Renal cortex interstitium (tissue), 15 donors: ENCODE measurements at places on chromosomes 11 and 22.

- DNase-seq, result no peak
These were observed 82.4 kb downstream of the AASDHPPT start for GRCh38 chr11:106159836-106160235.

GRCh38 chr11:61926235-61926634 lies 8.9 kb upstream of the RAB3IL1 start:
- DNase-seq, result no peak

GRCh38 chr11:93907901-93908300 lies 57.5 kb upstream of the VSTM5 start:
- DNase-seq, result no peak

DNA sequence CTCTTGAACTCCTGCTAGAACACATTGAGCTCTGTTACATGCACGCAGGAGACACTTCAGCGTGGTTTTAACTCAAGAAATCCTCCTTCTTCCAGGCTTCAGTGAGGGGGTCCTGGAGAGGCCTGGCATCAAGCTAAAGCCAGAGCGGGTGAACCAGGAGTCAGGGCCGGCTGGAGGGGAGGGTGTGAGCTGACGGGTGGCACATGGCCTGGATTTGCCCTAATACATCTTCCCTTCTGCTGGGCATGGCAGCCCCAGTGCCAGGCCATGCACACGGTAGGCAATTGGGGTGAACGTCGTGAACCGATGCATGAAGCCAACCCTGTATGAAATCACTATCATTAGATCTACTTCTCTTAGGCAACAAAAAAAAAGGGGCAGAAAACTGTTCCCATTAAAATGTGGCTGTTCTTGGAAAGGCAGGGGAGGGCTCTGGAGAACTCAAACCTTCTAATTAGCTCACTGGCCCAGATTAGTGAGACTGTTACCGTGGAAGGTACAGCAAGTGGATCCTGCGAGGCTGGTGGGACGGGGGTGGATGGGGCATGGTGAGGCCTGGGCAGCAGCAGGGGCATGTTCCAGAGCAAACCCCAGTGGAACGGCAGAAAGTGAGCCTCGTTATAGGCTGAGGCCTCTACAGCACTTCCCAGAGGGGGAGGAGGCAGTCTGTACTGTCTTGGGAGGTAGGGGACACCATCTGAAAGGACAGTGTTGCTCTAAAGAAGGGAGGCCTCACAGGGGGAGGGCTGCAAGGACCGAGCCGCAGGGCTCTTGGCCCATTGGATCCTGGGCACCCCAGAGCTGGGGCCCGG lies 10.6 kb downstream of the IFT27 start:
- no peak for DNase-seq

DNA sequence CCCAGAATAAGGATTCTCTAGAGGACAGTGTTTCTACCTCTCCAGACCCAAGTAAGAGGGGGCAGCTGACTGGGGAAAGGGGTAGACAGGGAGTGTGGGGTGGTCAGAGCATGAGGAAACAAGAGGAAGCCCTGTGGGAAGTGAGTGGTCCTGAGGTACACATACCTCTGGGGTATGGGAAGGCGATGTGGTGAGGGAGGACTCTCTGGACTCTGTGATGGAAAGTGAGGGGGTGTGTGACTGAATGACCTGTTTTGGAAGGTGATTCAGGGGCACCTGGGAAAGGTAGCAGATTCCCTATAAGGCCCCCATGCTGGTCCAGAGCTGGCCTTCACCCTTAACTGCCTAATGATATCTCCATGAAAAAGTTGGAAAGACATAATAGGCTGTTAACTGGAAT lies 80.1 kb downstream of the DEPDC5 start:
- DNase-seq, result no peak

- DNase-seq, result no peak
These were observed 78.6 kb downstream of the PARVA start for GRCh38 chr11:12455938-12456337.

- DNase-seq, result no peak
These were observed 10.1 kb downstream of the ACO2 start for GRCh38 chr22:41478891-41479521.

- no peak for DNase-seq
These were observed 2.7 kb downstream of the OR51T1 start for GRCh38 chr11:4884361-4884760.

- DNase-seq, result peak; percentile 89
These were observed 10.2 kb downstream of the YPEL4 start for GRCh38 chr11:57639321-57640067.

DNA sequence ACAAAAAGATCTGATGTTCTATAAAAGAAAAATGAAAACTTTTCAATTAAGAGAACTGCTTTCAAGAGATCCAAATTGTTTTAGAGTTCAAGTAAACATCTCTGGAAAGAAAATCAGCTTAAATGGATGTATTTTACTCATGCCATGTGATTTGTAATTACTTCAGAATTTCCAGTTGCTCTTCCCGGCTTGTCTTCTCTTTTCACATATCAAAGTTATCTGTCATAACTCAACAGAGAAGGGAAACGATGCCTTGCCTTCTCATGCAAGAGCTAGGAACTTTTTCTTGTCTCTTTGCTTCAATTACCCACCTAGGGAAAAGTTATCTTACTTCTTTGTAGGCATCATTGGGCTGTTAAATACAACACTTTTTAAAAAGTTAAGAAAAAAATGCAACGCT lies 255.2 kb upstream of the POU2AF2 start:
- no peak for DNase-seq

GRCh38 chr11:114259551-114259983 lies 36.6 kb upstream of the NNMT start:
- DNase-seq, result no peak

- DNase-seq, result no peak
These were observed 5.8 kb upstream of the PAMR1 start for GRCh38 chr11:35531246-35531645.

DNA sequence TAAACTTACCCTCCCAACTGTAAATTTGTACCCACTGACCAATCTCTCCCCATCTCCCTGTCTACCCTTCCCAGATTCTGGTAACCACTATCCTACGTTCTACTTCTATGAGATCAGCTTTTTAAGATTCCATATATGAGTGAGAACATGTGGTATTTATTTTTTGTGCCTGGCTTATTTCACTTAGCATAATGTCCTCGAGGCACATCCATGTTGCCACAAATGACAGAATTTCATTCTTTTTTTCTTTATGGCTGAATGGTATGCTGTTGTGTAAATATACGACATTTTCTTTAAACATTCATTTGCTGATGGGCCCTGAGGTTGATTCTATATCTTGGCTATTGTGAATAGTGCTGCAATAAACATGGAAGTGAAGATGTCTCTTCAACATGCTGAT lies 74.7 kb upstream of the RRM1 start:
- no peak for DNase-seq

DNA sequence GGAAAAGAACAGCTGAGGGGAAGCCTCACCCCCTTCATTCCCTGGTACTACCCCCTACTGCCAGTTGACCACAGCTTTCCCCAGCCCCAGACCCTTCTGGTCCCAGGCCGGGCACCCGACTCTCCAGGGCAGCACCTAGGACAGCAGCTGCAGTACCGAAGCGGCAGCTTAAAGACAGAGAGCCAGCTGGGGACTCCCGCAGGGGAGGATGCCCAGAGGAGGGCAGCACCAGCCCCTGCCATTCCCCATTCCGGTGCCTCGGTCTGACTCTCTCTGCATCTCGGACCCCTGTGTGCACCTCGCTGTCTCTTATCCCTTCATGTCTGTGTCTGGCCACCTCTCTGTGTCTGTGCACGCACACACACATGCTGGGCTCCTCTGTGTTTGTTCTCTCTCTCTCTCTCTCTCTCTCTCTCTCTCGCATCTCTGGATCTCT lies 9.4 kb downstream of the IGSF9B start:
- peak; percentile 50 for DNase-seq

DNA sequence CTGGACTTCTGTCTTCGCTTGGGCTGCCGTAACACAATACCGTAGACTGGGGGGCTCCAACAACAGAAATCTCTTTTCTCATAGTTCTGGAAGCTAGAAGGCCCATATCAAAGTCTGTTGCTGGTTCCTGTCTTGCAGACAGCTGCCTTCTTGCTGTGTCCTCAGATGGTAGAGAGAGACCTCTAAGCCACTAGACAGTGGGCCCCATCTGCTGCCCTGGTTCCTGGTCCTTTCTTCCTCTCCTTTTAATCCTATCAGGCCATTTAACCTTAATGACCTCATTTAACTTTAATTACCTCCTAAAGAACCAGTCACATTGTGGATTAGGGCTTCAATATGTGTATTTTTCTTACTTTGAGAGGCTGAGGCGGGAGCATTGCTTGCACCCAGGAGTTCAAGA lies 9.4 kb downstream of the CEP164 start:
- DNase-seq, result no peak
